ENCODE measurements at places on chromosomes 2 and 18.

DNA sequence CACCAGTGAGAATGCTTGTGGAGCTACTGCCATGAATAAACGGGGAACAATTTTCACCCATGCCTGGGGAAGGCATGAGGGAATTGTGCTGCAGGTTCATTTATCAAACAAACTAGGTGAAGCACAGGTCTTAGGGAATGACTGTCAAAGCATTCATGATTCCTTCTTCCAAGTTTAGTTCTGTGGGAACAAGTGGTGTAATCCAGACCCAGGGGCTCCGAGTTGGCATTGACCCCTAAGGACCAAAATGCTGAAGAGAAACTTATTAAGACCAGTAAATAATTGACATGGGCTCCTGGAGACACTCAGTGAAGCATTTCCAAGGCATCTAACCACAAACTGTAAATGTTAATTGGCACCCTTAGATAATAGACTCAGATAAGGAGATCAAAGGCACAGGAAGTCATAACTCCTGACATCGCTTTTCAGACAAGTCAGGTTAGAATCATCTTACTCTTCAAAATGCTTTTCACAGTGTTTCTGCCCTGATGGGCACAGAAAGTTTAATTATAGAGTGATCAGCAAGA lies 96.9 kb downstream of the SPP2 start:
- no peak for DNase-seq

DNA sequence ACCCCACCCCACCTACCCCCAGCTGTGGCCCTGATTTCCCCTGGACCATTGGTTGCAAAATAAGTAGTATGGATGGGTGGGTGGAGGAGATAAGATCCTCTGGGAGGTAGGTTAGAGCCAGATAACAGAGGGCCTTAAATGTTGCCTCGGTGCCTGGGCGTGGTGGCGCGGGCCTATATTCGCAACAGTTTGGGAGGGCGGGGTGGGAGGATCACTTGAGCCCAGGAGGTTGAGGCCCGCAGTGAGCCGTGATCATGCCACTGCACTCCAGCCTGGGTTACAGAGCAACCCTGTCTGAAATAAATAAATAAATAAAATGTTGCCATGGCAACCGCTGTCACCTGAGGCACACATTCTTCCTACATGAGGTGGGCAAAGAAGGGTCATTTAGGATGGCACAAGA lies 103.3 kb upstream of the GATA6 start:
- DNase-seq, result no peak

DNA sequence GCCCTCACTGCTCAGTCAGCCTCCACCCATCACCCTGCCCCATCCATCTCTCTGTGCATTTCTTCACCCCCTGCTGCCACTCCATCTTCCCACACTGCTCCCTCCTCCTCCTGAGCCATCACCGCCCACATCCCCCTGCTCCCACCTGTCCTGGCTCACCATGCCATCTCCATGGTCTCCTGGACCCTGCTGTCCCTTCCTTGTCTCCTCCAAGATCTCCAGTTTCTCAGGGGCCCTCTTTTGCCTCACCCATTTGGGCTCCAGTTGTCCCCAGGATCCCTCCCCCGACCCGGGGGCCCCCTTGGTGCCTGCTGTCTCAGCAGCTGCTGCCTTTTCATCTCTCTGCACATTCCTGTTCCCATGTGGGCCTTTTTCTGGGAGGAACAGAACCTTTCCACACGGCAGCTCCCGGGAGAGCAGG lies 10.6 kb downstream of the SPEG start:
- no peak for DNase-seq

DNA sequence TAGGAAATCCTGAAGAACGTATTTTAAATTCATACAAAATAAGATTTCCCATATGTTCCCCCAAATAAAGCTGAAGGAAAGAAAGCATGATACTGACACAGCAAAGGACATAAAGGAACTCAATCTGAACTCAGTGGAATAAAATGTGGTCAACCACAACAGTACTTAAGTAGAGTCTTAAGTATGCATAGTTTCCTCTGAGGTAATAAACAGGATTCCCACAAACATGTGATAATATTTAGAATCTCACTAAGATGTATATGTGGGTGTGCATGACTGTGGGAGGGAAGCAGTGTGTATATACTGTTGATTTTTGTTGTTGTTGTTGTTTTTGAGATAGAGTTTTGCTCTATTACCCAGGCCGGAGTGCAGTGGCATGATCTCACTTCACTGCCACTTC lies 69.3 kb downstream of the NOL10 start:
- no peak for DNase-seq

DNA sequence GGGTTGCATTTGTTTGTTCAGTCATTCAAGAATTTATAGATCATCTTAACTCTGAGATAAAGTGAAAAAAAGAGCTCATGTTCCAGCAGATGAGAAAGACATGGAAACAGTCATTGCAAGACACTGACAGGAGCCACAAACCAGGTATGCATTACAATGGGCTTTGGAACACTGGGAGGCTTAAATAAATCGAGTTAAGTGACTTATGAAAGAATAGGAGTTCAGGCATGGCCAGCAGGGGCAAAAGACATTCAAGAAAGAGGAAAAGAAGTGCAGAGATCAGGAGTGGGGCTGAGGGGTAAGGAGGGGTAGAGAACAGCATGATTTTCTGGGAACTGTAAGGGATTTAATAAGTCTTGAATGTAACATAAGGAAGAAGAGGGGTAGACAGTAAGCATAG lies 121.2 kb upstream of the EPC2 start:
- no peak for DNase-seq

- no peak for DNase-seq
These were observed 219.0 kb downstream of the SH3BP4 start for GRCh38 chr2:235170536-235171521.
